ENCODE measurements at places on chromosomes 7 and 10.
A peak's percentile ranks its signal among the peaks of the same experiment; 100 is the strongest.

DNA sequence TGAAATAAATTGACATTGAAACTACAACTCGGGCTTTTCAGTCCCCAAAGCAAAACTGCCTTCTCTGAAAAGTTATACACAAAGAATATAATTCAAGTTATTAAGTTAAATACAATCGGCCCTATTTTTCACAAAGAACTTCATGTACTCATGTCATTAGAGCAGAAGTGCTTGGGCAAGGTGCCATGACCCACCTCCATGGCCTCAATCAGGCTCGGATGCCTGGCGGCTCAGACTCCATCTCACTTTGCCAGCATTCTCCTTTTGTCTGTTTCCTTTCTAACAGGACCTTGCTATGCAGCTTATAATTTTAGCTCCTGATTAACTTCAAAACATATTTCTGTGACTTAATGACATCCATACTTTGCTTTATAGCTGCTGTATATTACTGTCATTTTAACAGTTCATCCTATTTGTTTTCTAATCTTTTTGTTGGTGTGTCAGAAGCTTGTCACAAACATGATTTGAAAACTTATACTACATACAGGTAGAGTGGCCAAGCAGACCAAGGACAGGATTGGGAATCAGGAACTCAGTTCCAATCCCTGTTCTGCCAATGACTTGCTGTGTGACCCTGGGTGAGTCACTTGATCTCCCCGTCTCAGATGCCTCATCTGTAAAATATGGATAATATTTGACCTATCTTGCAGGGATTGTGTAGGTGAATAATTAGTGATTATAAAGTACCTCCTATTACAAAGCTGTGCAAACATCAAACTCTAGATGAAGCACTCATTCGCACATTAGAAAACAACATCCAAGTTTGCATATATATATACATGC, 60.8 kb upstream of the ITGA8 start:
- DNase-seq = peak; percentile 23

DNA sequence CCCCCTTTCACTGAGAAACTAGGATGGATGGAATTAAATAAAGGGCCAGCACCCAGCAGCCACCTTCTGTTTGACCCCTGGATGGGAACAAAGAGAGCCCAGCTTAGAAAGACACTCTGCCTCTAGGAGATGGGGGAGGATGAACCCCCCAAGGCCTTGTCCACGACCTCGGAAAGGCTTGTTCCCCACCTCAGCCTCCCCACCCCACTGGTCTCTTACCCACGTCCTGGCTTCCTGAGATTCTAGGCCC, 9.7 kb downstream of the ITPRIP start:
- DNase-seq = no peak

DNA sequence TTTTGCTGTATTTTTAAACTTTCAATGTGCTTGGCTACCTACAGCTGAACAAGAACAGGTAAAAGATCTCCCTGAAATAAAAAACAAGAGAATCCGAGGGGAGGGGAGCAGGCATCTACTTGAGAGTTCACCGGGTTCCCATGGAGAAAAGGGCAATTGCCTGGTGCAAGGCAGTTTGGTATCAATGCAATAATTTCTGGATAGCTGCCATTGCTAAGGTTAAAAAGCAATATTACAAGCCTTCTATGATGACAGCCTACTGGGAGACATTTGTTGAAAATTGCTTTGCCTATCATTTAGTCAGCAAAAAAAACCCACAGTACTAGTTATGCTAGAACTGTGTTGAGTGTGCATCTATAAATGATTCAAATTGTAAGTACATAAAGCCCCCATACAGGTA, 82.1 kb downstream of the GFRA1 start:
- DNase-seq = no peak

GRCh38 chr7:137656227-137656849, 190.4 kb downstream of the DGKI start:
- peak; percentile 69 for DNase-seq

DNA sequence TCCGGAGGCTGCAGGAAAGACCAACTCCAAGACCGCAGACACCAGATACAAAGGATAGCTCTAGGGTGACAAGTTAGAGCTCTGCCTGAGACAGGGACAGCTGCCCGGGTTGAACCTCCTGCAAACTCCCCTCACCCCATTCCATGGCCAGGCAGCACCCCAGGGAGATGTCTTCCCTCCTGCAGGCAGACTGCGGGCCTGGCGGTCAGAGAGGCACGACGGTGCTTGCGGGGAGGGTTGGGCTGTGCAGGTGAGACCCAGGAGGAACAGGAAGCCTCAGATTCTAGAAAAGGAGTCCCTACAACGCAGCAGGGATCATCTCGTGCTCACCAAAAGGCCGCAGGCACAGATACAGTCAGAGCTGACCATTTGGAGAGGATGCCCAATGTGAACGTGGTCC, 34.6 kb downstream of the CARD11 start:
- no peak for DNase-seq

DNA sequence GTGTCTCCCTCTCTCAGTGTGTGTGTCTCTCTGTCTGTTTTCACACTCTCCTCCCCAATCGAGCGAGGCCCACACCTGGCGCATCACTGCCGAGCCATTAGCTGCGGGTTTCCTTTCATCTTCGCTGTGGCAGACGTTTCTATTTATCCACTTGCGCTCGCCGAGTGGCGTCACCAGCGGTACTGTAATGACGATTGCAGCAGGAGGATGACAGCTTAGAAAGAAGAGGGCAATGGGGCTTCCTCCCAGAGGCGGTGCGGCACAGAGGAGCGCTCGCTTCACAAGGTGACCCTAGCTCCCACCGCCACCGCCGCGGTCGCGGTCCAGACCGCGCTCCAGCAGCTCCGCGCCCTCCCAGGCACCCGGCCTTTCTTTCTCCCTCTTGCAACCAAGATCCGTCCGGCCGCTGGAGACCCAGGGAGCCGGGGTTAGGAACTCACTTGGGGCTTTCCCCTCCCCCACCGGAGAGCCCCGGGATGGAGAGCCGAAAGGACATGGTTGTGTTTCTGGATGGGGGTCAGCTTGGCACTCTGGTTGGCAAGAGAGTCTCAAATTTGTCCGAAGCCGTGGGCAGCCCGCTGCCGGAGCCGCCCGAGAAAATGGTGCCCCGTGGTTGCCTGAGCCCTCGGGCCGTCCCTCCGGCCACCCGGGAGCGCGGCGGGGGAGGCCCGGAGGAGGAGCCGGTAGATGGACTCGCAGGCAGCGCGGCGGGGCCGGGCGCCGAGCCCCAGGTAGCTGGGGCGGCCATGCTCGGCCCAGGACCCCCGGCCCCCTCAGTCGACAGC, at the start of gene EVX1:
Gene EVX1 (plus strand): TSS at position 248 of the 785 bp plus-strand sequence. CDS start 229 bp downstream, at position 477.
- no peak for DNase-seq

DNA sequence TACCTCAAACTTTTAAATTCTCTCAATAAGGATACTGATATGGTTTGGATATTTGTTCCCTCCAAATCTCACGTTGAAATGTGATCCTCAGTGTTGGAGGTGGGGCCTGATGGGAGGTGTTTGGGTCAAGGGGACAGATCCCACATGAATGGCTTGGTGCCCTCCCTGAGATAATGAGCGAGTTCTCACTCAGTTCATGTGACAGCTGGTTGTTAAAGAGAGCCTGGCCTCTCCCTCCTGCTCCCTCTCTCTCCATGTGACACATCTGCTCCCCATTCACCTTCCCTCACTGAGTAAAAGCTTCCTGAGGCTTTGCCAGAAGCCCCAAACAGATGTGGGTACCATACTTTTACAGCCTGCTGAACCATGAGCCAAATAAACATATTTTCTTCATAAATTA, 19.2 kb downstream of the ABCB4 start:
- DNase-seq = no peak

- no peak for DNase-seq
Observed at GRCh38 chr10:11856089-11856488, 32.9 kb downstream of the PROSER2 start.

DNA sequence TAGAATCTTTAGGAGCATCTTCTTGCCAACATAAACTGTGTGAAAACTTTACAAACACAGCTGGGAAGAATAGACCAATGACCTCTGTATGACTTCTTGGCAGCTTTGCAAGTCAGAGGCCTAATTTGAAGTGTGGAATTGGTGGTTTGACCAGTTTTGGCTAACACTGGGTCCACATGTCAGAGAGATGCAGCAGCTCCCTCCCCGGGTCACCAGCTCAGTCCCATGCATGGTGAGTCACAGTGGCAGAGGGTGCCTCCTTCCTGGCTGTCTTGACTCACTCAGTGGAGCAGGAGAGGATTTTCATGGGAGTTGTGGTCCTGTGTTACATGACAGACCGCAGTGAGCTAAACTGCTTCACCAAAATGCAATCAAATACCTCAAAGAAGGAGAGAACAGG, 8.2 kb upstream of the STARD3NL start:
- DNase-seq = peak; percentile 95

DNA sequence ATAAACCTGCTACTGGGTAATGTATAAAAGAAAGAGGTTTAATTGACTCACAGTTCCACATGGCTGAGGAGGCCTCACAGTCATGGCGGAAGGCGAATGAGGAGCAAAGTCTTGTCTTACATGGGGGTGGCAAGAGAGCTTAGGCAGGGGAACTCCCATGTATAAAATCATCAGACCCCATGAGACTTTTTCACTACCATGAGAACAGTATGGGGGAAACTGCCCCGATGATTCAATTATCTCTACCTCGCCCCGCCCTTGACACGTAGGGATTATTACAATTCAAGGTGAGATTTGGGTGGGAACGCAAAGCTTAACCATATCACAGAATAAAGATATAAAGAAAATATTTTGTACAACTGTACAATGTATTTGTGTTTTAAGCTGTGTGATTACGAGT, 39.4 kb upstream of the PLCE1 start:
- no peak for DNase-seq

GRCh38 chr10:123778719-123779517, 112.7 kb downstream of the CPXM2 start:
- DNase-seq = no peak

GRCh38 chr10:117130346-117130745, 7.7 kb downstream of the VAX1 start:
- DNase-seq = no peak

GRCh38 chr10:92081641-92082040, 158.1 kb downstream of the BTAF1 start:
- no peak for DNase-seq

DNA sequence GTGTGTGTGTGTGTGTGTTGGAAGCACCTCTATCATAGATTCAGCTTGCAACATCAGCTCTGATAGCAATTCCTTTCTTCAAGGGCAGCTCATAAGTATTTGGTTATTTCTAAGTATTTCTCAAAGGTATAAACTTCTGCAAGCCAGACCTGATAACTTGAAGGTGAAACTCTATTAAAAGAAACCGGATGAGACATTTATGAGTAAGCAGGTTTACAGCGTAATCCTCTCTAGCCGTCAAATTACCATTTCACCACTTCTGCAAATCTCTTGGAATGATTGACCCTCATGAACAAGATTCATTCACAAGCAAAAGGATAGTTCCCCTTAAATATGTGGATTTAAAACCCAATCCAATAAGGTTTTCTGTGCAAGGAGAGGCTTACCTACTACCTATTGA, 23.1 kb downstream of the PDE1C start:
- no peak for DNase-seq

GRCh38 chr7:1893036-1893435, 223.0 kb downstream of the ELFN1 start:
- DNase-seq = no peak

DNA sequence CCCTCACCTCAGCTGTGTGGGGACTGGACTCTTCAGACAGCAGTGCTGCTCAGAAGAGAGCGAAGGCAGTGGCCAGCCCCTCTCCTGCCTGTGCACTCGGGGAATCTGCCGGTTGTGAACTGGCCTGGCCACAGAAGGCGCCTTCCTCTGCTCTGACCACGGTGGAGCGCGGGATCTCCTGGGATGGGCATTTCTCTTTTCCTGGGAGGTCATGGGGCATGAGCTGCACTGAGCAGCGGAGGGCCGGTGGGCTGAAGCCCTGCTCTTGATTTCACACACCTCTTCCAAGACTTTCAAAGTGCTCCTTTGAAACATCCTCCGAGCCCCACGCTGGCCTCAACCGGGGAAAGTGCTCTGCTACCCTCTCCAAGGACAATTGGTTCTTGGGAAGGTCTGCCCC, 125.6 kb upstream of the FAM20C start:
- no peak for DNase-seq

DNA sequence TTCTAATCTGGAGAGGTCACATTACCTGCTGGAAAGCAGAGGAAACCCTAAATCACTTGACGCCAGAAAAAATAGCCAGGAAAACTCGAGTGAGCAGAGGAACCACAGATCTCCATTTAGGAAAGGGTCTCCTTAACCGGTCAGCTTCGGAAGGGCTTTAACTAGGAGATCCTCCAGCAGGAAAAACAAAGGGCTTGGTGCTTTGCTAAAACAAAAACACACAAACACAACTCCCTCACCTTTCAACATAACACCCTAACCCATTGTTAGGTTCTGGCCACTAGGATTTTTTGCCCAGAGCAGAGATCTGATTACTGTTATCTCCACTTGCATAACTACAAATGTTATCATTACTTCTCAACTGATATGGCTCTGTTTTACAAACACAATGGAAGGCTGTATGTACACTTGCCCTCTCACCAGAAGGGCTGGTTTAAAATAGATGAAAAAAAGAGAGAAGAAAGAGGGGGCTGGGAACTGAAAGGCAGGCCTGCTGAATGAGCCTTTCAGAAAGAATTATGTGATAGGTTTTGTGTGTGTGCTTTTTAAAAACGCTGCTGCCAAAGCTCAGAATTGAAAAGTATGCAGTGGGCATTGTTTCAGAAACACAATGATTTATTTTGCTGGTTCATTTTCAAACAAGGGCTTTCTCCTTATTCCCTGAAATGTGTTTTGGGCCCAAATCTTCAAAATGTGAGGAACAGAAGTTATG, 161.5 kb downstream of the FGFR2 start:
- no peak for DNase-seq

DNA sequence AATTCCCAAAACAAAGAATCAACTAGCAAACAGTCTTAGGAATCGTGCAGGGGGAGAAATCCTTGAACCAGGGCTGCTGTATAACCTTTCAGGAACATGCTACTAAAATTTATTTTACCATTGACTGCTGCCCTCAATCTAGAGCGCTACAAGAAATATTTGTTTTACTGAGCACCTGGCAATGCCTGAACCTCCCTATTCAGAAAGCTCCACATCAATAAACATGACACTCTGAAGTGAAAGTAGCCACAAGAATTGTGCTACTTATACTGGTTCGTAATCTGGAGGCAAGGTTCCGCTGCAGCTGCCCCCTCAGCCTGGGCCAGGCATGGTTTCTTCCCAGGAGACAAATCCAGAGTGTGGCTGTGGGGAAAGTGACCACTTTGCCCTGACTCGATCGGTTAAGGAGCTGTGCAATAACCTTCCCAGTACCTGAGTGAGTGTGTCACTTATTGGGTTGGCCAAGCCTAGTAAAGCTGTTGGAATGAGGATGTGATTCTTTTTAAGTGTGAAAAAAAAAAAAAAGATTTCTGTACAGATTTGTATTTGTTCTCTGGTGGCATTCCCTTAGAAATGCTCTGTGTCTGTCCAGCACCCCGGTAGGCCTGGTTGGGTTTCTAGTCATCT, 7.7 kb downstream of the VWA2 start:
- DNase-seq = peak; percentile 45

DNA sequence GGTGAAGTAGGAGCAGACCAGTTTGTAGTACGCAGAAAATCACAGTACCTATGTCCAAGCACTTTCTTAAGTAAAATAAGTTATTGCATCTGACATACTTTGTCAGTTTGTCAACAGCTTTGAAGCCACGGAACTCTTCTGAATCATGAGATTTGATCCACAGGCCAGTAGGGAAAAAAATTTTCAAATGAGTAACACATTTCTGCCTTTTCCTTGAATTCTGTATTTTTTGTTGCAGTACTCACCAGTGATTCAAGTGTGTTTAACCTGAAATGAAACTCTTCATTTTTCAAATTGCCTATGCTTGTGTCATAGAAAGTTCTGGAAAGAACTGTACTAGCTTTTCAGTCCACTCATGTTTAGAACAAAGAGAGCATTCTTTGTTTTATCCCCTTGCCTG, 337.7 kb downstream of the GATA3 start:
- DNase-seq = no peak

Data from fibroblast of lung (primary cell).